Sigmoid colon (tissue), 7 donors: ENCODE measurements at places on chromosomes 12 and 14. TPM values are rescaled to one million over a fixed set of nuclear protein-coding genes. Genes with fewer than 3 reads are reported as not detected.
A peak's percentile ranks its signal among the peaks of the same experiment; 100 is the strongest.

- peak; percentile 88 for DNase-seq
- no peak overlapping the region for H3K4me3 ChIP-seq
- H3K36me3 ChIP-seq = no peaks in the 10 kb centered on the region
- H3K27ac ChIP-seq = peak overlapping the region; percentile 64
- H3K27me3 ChIP-seq = no peaks in the 10 kb centered on the region
- peaks cover 29% of the 10 kb centered on the region for H3K4me1 ChIP-seq
Measured at GRCh38 chr12:124636138-124636978, 68.9 kb upstream of the NCOR2 start.

GRCh38 chr14:29518335-29518734 lies 409.3 kb downstream of the PRKD1 start:
- no peak overlapping the region for H3K4me3 ChIP-seq

GRCh38 chr12:129325566-129325965 lies 472.3 kb downstream of the GLT1D1 start:
- no peaks in the 10 kb centered on the region for H3K36me3 ChIP-seq
- no peaks in the 10 kb centered on the region for H3K4me1 ChIP-seq
- H3K27ac ChIP-seq = no peak overlapping the region
- H3K27me3 ChIP-seq = no peaks in the 10 kb centered on the region
- DNase-seq = no peak
- no peak overlapping the region for H3K4me3 ChIP-seq

The PRPH gene
- 36.7 TPM for total RNA-seq

The RFLNA gene
- total RNA-seq = 1.4 TPM
